ENCODE measurements at places on chromosomes 13 and 19.

DNA sequence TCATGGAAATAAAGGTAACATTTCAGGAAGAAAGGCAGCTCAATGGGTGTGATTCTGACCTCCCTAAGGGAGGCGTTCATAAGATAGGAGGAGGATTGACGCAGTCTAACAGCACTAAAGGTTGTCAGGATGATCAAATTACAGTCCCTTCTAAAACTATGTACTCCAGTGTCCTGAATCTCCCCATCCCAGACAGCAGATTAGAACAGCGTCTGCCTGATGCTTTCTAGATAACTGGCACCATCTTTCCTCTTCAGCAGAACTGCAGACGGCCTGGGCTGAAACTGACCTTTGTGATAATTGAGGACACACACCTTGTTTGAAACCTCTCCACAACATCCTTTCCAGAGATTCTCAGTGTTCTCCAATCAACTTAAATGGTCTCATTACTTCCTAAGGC lies 25.5 kb upstream of the SACS start:
- DNase-seq: no peak

- DNase-seq: no peak
These were observed 225.6 kb downstream of the RAP2A start for GRCh38 chr13:97659602-97660001.

- DNase-seq: no peak
These were observed 692.7 kb downstream of the UQCRFS1 start for GRCh38 chr19:28519952-28520861.

DNA sequence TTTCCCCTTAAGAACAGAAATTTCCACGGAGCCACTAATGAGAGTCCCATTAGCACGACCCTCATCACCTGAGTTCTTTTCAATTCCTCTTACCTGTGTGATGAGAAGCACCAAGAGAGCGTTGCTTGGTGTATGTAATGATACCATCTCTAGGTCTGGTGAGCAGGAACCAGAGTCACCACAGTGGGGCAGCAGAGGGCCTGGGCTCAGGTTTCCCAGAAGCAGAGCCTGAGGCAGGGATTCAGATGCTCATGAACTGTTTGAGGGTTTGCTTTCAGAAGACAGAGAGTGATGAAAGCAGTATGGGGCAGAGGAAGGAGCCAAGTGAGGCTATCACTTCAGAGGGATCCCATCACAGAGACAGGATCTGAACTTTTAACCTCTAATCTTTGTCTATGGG lies 3.1 kb upstream of the PTPRH start:
- peak; percentile 97 for DNase-seq

DNA sequence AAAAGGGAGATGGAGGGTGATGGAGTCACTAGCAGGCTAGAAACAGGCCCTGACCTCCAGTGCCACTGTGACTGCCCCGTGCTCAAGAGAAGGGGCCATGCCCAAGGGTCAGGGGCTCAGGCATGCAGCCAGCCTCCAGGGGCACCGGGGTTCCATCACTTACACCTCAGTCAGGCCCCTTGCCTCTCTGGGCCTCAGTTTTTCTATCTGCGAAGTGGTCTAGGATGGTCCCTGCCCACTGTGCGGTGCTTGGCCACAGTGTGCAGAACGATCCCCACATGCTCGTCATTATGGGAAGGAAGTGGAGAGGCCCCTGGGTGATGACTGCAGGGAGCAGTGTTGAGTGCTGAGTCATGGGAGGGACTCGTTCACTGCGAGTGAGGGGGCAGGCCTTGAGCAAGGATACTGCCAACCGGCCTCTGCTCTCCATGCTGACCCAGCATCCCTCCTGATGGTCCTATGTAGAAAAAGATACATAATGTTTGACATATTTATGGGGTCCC lies 23.1 kb downstream of the TMED1 start:
- DNase-seq: no peak

- no peak for DNase-seq
These were observed 261.8 kb downstream of the ABCC4 start for GRCh38 chr13:95039415-95039814.

- no peak for DNase-seq
These were observed 20.9 kb upstream of the C1QTNF9B start for GRCh38 chr13:23918208-23918607.

DNA sequence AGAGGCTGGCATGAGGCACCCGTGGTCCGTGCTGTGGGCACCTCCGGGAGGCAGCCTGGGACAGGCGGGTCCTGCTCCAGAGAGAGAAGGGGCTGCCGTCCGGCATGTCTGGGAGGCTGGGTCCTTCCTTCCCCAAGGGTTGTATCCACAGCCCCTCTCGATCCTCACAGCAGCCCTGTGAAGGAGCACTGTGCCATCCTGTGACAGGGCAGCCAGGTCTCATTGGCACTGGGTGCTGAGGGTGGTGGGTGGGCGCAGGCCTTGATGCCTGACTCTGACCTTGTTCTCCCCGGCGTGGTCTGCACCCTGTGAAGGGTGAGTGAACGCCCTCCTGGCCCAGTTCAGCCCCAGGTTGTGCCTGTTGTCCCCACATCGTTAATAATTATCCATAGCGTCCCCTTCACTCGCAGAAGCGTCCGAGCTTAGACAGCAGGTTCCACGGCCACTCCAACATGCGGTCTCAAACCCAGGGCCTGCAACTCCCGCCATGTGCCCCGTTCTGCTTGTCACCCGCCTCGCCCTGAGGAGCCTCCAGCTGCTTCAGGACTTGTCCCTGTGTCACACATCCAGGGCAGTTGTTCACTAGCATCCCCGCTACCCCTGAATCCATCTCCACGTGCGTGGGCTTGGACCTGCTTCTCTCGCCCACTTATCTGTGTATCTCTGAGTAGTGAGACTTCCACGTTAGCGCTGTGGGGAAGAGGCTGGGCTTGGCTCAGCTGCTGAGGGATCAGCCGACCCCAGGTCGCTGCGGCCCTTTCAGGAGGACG lies 10.6 kb downstream of the ATP11A start:
- no peak for DNase-seq

DNA sequence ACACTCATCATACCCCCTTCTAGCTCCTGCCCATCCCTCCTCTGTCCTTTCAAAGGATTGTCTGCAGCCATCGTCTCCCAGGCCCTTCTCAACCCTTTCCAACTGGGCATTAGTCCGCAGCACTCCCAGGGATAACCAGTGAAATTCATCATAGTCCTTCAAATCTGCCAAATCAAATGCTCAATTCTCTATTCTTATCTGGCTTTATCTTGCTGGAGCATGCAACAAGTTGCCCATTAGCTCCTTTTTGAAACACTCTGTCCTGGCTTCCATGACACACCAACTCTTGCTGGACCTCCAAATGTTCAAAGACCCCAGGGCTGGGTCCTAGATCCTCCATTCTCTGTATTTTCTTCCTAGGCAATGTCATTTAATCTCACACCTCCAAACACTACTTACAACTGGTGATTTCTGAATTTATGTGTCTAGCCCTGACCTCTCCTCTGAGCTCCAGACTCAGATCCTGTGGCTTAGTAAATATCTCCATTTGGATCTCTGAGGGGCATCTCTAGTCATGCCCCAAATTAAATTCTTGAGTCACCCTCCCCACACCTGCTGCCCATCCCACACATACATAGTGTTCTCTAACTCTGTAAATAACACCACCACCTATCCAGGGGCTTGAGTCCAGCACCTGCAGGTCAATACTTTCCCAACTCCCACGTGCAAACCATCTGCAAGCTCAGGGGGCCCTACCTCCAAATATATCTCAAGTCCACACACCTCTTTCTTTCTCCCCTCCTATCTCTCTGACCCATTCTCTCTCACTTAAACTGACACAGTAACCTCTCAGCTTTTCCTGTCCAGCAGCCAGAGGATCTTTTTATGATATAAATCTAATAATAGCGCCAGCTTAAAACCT lies 9.1 kb upstream of the ANKRD10 start:
- no peak for DNase-seq

DNA sequence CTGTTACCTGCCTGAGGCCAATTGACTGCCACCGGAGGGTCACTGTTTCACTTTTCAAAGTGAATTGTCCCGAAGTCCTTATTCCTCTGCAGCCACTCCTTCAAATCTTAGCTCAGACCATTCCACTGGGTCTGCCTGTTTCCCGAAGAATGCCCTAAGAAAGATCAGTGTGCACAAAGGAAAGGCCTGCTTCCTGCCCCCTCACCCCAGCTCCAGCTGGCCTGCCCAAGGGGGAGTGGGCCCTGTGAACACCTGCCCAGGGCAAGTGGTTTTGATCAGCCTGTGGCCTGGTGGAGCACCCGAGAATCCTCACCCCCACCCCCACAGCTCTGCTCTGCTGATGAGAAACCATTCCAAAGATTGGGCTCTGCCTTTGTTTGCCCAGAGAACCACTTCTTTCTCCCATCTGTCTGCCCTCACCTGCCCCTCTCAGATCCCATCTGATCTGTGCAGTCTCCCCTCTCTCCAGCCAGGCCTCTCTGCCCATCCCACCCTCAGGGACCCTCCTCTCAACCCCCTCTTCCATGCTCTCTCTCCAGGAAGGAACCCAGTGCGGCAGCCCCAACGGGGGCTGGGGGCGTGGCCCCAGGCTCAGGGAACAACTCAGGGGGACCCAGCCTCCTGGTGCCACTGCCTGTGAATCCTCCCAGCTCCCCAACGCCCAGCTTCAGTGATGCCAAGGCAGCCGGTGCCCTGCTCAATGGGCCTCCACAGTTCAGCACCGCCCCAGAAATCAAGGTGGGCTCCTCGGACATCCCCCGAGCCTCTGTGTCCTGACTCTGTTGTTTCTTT lies 10.3 kb downstream of the LENG1 start:
- no peak for DNase-seq

DNA sequence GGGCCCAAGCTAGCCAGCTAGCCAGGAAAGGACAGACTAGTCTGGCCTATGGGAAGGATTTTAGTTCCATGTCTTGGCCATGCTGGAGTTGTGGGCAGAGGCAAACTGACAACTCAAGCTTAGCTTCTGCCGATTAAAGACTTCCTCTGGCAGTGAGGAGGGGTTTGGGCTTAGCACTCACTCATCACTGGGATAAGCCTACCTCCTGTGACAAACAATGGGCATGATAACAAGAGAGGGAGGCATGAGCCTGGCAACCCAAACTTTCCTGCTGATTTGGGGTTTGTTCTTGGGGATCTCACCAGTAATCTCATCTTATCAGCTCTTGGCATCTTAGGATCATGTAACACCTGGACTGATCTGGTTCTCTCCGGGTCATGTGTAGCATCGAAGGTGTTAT lies 83.6 kb downstream of the KL start:
- no peak for DNase-seq

DNA sequence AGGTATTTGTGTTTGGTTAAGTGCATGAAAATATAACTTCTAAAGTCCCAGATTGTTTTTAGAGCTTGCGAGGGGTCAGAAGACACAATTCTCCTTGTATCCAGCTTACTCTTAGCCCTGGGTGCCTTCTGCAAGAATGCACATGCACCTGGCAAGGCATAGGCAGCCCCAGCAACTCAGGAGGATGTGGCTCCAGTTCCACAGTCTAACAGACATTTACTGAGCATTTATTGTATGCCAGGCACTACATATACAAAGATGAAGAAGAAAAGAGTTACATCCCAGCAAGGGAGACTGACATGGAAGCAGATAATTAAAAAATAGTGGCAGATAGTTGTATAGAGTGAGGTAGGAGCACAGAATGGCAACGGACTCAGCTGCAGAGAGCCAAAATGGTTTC lies 101.1 kb upstream of the FRY start:
- no peak for DNase-seq

GRCh38 chr19:37087110-37087509 lies 8.9 kb downstream of the ZNF420 start:
- no peak for DNase-seq

DNA sequence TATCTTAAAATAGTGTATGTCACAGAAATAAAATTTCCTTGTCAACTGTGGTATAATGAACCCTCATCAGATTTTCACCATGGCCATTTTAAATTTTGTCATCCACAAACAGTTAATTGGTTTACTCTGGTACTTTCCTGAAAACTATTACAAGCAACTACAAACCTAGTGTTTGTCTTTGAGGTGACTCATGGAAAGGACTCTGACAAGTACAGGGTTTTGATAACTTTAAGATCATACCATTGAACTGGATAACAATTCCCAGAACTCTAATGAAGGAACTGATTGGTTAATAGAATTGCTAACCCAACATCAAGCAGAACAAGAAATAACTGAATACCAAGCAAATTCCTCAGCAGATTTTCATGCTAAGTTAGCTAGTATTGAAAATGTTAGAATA lies 237.7 kb upstream of the IPO5 start:
- DNase-seq: no peak

- DNase-seq: no peak
These were observed 1264.6 kb downstream of the PCDH9 start for GRCh38 chr13:65965501-65965900.

- no peak for DNase-seq
These were observed 50.6 kb downstream of the DPF1 start for GRCh38 chr19:38173291-38174041.

DNA sequence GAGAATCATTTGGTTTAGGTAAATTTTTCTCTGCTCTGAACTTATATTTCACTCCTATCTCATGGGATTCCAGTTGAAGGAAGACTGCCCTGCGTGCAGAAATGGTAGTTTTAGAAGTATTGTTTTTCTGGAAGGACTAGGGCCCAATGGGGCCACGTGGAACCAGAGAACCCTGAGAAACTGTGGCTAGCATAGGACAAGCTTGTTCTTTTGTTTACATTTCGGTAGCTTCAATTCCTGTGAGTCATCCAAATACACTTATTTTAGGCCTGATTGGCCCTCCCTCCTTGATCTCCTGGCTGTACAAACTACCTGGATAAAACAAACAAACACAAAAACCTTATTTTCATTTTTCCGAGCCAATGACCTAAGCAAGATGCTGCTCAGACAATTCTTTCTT lies 124.0 kb downstream of the ITGBL1 start:
- no peak for DNase-seq

DNA sequence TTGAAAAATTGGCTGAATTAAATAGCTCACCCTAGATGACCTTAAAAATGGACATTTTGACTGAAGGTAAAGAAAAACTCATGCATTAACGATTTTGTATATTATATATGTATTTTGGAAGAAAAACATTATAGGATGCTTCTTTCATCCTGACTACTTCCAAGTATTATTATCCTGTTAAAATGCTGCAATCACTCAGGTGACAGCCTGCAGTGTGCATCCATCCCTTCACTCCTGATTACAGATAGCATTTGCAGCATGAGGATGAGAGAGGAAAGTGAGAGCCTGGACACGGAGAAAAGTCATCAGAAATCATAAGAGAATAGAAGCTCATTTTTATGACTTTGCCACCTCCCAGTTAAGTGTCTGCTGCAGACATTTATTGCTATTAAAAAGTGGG lies 1055.6 kb downstream of the PCDH17 start:
- DNase-seq: no peak

DNA sequence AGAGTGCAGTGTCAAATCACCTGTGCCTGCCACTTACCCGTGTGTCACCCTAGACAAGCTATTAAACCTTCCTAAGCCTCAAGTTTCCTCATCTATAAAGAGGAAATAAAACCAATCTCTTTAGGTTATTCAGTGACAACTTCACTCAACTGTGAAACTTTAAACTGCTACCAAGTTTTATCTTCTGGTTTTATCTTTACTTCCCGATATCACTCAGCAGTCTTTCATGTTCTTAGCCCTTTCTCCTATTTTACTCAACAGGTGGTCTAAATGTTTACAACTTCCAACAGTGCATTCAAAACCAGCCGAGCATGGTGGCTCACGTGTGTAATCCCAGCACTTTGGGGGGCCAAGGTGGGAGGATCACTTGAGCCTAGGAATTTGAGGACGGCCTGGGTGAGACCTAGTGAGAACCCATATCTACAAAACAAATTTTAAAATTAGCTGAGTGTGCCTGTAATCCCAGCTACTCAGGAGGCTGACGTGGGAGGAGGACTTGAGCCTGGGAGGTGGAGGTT lies 59.6 kb downstream of the GPALPP1 start:
- DNase-seq: peak; percentile 69

GRCh38 chr13:29706923-29707322 lies 111.4 kb upstream of the SLC7A1 start:
- DNase-seq: no peak

GRCh38 chr19:10692673-10693264 lies 8.5 kb upstream of the QTRT1 start:
- DNase-seq: no peak

Measured in Karpas-422 (cell line).